Activated CD8-positive, alpha-beta memory T cell treated with anti-CD3 and anti-CD28 coated beads for 4 hours (primary cell): ENCODE measurements at places on chromosomes 13 and 19.
A peak's percentile ranks its signal among the peaks of the same experiment; 100 is the strongest.

DNA sequence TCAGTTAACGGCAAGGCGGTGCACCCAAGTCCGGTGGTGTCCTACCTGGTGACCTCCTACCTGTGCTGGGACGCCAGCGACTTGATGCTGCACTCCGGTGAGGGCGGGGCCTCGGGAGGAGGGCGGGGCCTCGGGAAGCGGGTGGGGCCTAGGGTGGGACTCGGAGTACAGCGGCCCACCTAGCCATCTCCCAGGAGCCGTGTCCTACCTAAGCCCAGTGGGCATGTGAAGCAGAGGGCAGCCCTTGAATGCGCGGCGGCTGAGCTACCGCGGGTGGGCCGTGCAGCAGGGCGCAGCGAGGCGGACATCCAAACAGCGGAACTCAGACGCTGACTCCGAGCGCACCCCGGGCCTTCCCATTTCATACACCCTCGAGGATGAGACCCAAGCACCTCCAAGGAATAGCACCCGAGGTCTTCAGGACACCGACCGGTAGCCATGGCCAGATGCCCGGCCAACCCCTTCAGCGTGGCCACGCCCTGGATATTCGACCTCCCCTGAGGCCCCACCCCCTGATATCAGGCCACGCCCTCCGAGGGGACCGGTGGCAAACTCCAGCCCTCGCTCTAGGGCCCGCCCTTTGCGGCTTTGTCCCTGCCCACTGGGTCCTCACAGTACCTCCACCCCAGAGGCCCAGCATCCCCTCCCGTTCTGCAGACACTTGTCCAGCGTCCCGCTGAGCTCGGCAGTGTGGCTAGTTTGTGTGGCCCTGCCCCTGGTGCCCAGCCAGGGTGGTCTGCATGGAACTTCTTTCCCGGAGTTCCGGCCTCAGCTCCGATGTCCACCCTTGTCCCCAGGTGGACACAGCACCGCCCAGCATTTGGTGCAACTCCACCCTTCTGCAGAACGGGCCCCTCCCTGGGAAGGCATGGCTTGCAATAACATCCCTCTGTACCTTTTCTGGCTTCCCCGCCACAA is 5.4 kb downstream of the KLK1 start:
- DNase-seq: no peak

DNA sequence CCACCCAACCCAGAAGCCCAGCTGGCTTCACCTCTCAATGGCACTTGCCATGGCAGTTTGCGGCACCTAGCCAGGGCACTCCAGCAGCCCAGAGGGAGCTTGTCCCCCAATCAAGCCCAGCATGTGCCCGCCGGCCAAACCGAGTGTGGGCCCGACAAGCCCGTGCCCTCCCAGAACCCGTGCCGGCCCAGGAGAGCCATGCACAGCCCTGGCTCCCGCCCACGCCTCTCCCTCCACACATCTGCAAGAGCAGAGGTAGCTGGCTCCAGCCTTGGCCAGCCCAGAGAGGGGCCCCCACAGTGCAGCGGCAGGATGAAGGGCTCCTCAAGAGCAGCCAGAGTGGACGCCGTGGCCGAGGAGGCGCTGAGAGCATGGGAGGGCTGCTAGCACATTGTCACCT is 2278.0 kb upstream of the PCDH20 start:
- DNase-seq: no peak

- no peak for DNase-seq
Observed at GRCh38 chr19:23789246-23789645, 30.6 kb upstream of the ZNF681 start.

DNA sequence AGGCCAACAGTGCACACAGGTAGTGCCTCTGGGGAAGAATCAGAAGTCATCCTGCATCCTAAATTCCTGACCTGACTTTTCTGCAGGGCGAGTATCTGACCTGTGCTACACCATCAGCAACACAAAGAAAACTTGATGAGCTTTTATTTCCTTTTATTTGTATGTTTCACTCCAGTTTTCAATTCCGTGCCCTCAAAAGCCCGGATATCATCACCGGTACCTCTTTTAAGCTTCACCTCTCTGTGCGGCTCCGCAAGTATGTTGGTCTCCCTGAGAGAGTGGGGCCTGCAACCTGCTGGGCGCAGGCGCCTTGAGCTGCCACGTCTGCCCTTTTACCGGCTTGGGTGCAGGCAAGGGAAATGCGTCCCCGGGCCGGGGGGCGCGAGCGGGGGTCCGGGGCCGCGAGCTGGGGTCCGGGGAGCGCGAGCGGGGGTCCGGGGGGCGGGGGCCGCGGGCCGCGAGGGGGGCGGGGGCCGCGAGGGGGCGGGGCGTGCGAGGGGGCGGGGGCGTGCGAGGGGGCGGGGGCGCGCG is 4.3 kb upstream of the DUXA start:
- peak; percentile 24 for DNase-seq

DNA sequence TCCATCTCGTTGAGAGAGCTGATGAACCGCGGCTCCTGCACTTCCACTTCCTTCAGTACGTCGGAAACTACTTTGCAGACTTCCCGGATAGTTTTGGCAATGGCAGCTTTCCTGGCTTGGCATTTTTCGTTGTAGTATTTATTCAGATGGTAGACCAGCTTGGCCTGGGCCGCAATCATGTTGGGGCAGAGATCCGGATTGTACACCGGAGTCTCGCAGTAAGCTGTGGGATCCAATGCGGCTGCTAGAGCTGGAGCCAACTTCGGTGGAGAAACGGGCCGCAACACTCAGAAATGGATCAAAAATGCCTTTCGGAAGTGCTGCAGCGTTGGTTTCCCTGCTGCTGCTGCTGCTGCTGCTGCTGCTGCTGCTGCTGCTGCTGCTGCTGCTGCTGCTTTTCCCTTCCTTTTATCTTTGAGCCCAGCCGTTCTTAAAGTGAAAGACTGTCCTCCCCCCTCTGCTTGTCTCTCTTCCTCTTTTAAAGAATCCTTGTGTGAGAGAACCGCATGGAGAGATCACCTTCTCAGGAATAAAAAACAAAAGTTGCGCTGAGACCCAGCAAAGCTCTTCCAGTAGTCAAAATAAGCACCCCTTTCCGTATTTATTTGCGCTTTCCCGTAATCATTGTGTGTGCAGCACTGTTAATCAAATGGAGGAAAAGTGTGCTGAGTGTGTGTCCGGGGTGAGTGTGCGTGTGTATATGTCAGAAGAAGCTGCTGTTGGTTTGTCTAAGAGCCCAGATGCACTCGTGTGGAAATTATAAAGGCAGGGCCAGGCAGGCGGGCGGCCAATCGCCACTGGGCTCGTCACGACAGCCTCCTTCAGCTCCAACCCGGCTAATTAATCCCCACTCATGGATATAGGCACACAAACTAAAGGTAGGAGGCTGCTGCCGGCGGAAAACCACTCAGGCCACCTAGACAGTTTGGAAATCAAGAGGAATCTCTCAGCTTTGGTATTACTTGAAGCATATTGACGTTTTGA is at the start of gene MAB21L1:
Gene MAB21L1, minus strand, starts transcription at position 730 of the 984 bp plus-strand sequence. Its CDS starts 551 bp downstream, at position 179.
- no peak for DNase-seq

DNA sequence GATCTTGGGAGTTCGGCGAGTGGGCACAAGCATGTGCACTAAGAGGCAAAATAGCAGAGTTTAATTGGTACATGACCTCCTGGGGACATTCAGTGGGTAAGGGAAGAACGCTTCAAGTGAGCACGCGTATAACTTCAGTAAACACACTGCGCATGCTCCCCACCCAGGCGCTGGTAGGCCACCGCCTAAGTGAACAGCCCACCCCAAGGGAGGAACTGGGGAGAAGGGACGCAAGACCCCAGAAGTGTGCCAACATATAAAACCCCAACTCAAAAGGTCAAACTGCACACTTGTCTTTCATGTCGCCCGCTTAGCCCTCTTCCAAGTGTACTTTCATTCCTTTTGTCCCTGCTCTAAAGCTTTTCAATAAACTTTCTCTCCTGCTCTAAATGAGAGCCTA is 10.5 kb upstream of the NTN5 start:
- DNase-seq: no peak

- no peak for DNase-seq
Observed at GRCh38 chr13:106077017-106077416, 458.4 kb downstream of the EFNB2 start.

- no peak for DNase-seq
Observed at GRCh38 chr13:28843639-28844038, 23.5 kb downstream of the MTUS2 start.

- DNase-seq: no peak
Observed at GRCh38 chr13:33845572-33846302, 27.8 kb downstream of the RFC3 start.

- peak; percentile 32 for DNase-seq
Observed at GRCh38 chr13:79481685-79482052, 714 bp downstream of the NDFIP2 start.

DNA sequence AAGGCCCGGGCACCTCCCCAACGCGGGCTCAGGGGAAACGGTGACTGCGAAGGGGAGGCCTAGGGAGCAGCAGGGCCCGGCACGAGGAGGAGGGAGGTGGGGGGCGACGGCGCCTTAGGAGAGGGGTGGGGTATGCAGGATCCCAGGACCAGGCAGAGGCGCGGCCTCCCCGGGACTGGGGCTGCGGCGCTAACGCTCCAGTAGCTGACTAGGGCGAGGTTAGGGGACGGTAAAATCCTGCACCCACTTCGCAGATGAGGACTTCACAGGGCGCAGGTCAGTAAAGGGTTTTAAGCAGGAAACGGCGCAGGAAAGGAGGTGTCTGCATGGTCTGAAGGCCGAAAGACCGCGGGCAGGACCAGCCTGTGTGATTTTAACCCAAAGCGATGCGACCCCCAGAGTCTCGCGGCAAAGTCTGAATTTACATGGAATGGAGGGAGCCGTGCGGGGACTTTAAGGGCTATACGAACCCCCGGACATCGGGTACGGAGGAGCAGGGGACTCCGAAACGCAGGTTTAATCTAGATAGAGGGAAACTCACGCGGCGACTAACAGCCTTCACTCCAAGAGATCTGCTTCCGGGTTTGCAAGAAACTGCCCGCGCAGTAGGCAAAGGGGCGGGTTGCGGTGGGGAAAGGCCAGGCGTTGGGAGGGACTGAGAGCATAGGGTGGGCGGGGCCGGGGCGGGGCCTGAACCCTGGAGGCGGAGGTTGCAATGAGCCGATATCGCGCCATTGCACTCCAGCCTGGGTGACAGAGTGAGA is at the start of gene ZNF665:
Gene ZNF665, minus strand, starts transcription at position 588 of the 764 bp plus-strand sequence. CDS start 10,460 bp downstream, outside the sequence.
- DNase-seq: peak; percentile 73

GRCh38 chr13:26071691-26072090 is 19.9 kb upstream of the SHISA2 start:
- no peak for DNase-seq

- no peak for DNase-seq
Observed at GRCh38 chr19:18029617-18030338, 21.8 kb downstream of the ARRDC2 start.

GRCh38 chr19:16473875-16474392 is 2.2 kb upstream of the EPS15L1 start:
- no peak for DNase-seq

DNA sequence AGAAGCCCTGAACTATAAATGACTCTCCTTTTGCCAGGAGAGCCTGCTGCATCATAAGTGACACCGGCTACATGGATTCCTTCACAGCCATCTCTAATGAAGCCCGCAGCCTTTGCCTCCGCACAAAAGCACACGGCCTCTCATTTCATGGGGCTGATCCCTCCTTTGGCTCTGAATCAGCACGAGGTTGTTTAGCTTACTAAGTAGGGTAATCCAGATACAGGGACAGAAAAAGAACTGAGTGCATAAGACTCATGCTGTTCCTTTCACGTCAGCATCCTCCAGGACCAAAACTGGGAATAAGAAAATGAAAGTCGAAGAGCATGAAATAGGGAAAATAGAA is 136.3 kb downstream of the DCT start:
- no peak for DNase-seq
